ENCODE measurements at places on chromosomes 12 and 14.

DNA sequence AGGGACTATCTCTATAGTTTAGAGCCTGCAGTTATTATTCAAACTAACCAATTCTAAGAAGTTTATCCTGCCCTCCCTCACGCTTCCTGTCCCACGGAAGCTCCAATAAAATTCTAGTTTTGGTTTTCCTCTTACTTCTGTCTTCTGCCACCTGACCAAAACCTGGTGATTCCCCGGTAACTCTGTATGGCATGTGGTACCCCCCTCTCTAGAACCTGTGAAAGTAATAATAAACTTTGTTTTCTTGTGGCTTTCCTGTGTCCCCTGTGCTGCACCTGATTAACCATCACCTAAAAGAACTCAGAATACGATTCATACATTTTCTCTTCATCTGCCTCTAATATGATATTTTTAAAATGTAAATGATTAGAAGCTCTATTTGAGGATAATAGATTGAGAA is 379.8 kb downstream of the APAF1 start:
- no peak for DNase-seq

- DNase-seq = peak; percentile 4
Measured at GRCh38 chr12:94649349-94650142, 811 bp downstream of the TMCC3 start.

DNA sequence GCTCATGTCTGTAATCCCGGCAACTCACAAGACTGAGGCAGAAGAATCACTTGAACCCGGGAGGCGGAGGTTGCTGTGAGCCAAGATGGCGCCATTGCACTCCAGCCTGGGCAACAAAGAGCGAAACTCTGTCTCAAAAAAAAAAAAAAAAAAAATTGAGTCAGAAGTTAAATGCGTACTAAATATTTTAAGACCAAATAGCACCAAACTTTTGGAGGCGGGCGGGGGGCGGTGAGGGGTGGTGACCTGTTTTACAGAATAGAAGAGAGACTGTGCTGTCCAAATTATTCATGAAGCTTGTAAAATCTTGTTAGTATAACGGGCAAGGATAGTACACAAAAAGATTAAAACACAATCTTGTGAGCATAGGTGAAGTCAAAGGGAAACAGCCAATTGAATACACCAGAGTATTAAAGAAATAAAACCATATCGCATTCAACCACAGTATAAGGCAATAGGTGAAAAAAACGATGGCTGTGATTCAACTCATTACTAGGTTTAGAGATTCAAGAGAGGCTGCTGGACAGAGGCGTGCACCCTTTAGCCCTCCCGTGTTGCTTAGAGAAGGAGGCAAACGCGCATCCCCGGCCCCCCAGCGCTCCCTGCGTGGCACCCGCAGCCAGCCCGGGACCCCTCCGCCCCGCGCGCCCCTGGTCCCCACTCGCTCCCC is 571 bp downstream of the ZNF891 start:
- peak; percentile 15 for DNase-seq

DNA sequence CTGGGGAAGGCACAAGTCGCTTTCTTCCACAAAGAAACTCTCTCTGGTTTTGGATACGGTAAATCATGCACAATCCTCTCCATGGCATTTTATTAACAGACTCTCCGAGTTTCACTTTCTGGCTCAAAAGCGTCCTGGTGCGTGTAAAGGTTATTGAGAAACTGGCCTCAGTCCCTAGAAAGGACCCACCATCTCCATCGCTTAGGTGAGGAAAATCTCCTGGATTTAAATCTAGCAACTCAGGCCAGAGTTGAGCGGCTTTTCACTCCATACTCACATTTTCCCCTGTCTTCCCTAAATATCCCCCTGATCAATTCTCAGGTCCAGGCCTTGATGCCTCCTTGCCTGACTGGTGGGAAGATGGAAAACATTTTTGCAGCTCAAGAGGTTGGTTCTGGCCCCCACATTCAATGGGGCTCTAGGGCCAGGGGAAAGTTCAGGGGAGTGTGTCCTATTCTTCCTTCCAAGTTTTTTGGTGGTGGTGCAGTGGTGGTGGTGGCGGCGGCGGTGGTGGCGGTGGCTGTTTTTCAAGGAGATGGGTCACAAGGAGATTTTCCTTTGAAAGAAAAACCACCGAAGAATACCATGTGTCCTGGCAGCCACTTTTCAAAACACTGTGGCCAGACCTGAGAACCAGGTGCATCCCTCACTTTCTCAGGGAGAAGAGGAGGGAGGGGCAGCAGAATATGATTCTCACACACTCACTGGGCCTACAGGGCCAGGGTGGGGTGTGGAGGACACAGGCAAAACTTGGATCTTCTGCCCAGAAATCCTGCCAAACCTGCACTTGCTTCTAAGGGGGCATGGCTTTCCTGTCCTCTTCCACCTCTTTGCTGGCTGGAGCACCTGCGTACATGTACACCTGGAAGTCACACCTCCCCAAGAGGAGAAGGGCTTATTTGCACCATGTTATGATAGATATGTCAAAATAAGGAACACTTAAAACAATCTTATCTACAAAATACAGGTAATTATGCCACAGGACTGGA is 46.7 kb upstream of the PNMA1 start:
- DNase-seq = no peak

GRCh38 chr12:124938587-124938986 is 24.1 kb upstream of the UBC start:
- peak; percentile 72 for DNase-seq

- no peak for DNase-seq
Measured at GRCh38 chr12:93938317-93938716, 210.1 kb upstream of the PLXNC1 start.

DNA sequence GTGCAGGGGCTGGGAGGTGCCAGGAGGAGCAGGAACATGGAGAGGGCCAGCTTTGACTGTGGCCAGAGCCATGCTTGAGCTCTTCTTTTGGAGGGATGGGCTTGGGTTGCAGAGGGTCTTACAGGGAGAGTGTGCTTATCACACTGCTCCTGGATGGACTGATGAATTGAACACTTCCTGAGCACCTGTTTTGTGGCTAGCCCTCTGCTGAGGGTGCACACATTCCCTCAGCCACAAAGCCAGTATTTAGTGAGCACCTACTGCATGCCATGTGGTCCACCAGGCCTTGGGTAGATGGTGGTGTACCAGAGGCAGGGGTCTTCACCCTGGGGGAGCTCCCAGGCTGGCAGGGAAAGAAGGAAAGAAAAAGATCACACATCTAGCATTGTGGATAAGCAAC is 118.9 kb downstream of the SLC25A47 start:
- DNase-seq = no peak

DNA sequence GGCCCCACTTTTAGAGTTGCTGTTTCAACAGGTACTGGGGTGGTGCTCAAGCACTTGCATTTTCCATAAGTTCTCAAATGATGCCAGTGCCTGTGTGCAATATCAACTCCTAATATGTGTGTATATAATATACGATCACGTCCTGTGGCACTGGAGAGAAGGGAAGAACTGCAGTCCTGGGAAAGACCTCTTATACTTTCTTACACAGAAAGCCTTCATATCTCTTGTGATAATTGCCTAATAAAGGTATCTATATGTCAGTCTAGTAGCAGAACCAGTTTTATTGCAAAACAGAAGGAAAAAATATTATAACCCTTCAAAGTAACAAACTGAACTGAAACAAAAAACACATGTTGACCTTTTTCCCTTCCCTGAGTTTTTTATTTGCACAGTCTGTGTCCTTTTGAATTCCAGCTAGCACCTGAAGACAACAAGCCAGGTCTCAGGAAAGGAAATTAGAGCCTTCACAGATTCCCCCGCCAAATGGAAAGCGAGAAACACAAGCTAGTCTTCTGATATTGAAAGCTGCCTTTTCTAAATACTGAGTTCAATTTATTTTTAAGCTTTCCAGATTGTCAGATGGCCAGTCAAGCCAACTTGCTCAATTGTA is 44.4 kb downstream of the IGF1 start:
- DNase-seq = no peak

Measured in IMR-90 (cell line).